ENCODE measurements at places on chromosomes 1 and 21.

DNA sequence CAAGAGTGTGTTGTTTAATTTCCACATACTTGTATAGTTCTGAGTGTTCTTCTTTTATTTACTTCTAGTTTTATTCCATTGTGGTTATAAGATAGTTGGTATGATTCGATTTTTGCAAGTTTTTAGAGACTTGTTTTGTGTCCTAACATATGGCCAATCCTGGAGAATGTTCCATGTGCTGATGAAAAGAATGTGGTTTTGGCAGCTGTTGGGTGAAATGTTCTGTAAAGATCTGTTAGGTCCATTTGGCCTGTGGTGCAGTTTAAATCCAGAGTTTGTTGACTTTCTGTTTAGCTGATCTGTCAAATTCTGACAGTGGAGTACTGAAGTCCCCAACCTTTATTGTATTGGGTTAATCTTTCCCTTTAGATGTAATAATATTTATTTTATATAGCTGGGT, 19.5 kb upstream of the TIPRL start:
- no peak for DNase-seq

DNA sequence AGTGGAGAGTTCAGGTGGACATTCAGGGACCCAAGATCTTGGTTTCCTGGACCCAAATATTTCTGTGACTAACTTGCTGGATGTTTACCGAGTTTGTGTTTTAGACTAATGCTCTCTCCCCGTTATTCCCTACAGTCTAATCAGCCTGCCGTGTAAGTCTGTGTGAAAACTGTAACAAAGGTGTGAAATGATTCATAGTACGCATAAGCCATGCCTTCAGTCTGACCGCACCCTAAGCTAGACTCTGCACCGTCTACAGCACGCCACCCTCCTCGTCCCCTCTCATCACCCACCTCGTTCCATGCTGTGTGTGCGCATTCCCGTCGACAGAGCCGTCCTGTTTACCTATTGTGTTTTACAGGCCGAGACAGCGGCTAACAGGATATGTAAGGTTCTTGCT, 50.5 kb downstream of the ACTN2 start:
- no peak for DNase-seq

GRCh38 chr1:116429821-116430374, 56.9 kb downstream of the ATP1A1 start:
- DNase-seq, result no peak

DNA sequence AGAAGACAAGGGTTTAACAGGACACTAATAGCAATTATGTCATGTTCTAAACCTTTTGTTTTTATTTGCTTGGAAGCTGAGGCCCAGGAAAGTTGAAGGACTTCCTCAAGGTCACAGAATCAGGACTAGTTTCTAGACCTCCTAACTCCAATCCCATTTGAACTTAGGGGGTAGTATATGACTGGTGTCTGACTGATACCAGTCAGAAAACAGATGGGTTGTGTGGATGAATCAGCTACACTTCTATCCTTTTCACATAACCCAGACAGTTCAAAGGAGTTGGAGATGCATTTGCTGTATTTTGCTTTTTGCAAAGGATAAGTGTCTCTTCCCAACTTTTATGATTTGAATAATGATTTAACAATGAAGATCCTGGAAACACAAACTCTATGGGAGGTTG, 322.5 kb downstream of the HLX start:
- DNase-seq, result no peak

- DNase-seq, result no peak
Measured at GRCh38 chr1:220754918-220755295, 6.8 kb downstream of the MTARC2 start.

- no peak for DNase-seq
Measured at GRCh38 chr1:5725406-5725805, 266.8 kb downstream of the NPHP4 start.

GRCh38 chr1:9228609-9229008, 6.0 kb upstream of the H6PD start:
- no peak for DNase-seq

GRCh38 chr21:36245115-36245514, 74.9 kb upstream of the MORC3 start:
- no peak for DNase-seq

DNA sequence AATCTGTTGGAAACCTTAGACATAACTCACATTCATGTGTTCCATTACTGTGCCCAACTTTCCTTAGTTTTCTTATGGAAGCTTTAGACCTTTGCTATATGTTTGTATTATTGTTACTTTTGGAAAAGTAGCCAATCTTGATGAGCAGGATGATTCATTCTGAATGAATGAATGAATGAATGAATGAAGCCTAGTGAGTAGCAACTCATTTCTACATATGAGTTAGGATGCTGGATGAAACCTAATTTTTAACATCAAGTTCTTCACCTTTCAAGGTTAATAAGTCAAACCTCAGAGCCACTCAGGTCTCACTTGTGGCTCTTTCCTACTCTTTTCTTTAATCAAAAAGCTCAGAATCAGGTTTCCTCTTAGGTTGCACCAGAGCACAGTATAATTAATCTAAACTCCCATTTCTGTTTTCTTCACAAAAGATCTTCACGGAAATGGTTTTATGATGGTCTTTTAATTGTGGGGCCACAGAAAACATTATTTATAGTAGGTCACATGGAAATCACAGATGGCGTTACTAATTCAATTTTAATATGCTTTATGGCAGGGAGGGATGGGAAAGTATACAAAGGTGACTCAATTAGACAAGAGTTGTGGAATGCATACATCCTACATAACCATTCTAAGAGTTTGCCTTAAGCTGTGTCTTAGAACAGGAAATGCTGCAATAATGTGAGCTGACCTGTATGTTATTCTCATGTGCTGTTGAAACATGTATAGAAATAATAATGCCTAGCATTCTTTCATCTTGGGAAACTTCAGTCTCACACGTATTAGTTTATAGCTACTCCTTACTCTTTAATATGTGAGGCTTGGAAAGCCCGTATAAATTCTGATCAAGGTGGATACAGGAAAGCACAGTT, 4.5 kb upstream of the DDX59 start:
- no peak for DNase-seq

GRCh38 chr1:91829293-91830153, 56.4 kb downstream of the TGFBR3 start:
- no peak for DNase-seq

GRCh38 chr1:6180707-6181311, 688 bp upstream of the CHD5 start:
- DNase-seq, result no peak

GRCh38 chr1:223628233-223629125, 37.0 kb downstream of the CAPN8 start:
- DNase-seq, result no peak

DNA sequence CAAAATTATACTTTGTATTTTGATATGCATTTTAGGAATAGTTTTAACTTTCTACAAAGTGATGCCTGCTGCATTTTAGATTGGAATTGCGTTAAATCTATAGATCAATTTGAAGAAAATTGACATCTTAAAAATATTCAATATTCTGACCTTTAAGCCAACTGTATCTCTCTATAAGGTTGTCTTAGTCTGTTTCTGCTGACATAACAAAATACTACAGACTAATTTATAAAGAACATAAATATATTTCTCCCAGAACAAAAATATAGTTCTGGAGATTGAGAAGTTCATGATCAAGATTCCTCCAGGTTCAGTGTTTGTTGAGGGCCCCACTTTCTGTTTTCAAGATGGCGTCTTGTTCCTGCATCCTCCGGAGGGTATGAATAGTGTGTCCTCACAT, 73.6 kb upstream of the NEGR1 start:
- no peak for DNase-seq

Data from anterior cingulate cortex (tissue), 58 donors.